ENCODE measurements at places on chromosomes 6 and 20. TPM values are rescaled to one million over a fixed set of nuclear protein-coding genes. Genes with fewer than 3 reads are reported as not detected.

SLC26A8 gene
- total RNA-seq: 0.04 TPM

MGME1 gene
- total RNA-seq: 12.8 TPM

PRDM13 gene
- not detected for total RNA-seq

GRCh38 chr6:39416026-39416425 lies 93.5 kb upstream of the KCNK16 start:
- no peak for ATAC-seq

DNA sequence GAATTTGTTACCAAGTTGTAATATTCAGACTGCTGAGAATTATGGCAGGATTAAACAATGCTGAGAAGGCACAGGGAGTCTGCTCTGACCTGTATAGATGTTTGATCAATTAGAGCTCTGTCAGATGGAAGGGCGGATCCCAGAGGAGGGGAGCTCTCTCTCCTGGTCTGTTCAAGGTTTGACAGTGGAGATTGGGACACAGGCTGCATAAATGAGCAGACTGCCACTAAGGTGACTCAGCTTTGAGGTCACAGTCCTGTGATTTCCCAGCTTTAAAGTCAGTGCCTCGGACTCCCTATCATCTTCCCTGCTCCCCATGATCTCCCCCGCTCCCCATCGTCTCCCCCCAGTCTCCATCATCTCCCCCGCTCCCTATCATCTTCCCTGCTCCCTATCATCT lies 59.2 kb upstream of the SLC22A23 start:
- ATAC-seq: no peak
